ENCODE measurements at places on chromosomes 12 and 14.
A peak's percentile ranks its signal among the peaks of the same experiment; 100 is the strongest.

DNA sequence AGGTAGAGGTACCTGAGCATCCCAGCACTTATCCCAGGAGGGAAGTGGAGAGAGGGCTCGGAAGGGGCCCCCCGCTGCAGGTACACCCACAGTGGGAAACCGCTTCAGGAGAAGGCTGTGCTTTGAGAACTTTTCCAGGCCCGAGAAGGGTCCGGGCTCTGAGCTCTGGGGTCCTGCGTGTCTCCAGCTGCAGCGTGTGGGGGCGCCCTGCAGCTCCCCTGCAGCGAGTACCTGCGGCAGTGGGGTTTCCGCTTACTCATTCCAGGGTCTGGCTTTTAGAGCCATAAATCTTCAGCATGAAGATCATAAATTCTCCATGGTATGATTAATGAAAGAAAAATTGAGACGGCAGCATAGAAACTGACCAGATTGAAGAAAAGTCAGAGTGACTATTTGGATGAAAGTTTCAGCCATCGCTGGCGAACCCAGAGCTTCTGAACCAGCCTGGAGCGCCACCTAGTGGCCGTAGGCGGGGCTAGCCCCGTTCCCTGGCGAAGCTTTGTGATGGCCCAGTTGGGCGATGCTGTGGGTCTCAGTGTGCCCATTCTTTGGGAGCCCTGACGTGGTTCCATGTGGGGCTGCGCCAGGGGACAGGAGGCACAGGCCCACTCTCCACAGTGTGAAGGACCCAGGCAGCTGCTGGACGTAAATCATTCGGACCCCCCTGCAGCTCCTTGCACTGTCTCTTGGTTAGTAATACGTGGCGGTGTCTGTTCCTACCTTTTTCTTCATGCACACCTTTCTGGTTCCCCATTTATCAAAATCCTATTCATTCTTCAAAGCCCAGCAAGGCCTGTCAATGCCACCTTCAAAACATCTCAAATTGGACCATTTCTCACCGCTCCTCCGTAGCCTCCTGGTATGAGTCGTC, 198.2 kb downstream of the TSPAN9 start:
- DNase-seq, result peak; percentile 55

GRCh38 chr14:92704036-92704804, 44.2 kb downstream of the LGMN start:
- peak; percentile 58 for DNase-seq

DNA sequence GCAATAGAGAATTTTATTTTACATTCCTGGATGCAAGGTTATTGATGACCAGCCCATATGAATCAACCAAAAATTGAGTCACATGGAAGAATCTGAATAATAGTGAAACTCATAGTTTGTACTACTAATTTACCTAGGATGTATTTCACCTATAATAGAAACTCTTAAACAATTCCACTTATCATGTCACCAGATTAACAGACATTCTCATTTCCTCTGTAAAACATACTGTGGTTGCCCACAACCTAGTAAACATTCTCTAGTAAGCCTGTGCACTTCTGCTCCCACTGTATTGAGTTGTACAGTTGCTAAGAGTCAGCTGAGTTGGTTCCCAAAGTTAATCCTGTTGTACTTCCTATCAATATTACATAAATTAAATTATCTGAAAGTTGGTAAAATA, 196.6 kb upstream of the TMTC1 start:
- peak; percentile 24 for DNase-seq

GRCh38 chr12:56021889-56022497, 1.1 kb downstream of the IKZF4 start:
- DNase-seq, result no peak

- no peak for DNase-seq
These were observed 694 bp upstream of the PTGES3 start for GRCh38 chr12:56688846-56689109.

DNA sequence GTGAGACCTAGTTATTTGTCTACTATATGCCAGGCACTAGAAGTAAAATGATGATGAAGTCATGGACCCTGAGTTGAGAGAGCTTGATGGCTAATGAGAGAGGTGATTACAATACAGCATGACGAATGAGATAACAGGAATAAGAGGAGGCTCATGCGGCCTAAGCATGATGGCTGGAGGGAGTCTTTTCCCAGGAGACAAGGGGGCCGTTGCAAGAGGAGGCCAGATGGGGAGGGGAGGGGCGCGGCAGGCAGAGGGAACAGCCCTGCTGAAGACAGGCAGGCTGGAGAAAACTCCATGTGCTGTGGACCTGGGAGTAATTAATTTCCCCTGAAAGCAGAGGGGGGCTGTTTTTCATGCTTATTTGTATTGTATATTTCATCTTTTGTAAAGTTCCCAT, 144.7 kb upstream of the RFLNA start:
- no peak for DNase-seq

DNA sequence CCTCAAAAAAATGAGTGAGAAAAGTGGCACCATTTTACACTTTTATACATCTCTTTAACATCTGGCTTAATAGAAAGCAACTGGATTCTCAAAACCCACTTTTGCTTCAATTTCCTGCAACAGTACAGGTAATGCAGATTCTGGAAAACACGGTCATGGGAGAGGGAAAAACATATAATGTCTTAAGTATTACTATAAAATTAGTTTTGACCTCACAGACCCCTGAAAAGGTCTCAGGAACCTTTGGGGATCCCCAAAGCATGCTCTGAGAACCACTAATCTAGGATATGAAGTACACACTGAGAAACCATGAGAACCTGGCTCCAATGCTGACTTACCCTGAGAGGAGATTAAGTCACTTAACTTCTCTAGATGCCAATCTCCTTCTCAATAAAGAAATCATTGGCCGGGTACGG, 64.7 kb downstream of the PPP2R5E start:
- DNase-seq, result peak; percentile 34

DNA sequence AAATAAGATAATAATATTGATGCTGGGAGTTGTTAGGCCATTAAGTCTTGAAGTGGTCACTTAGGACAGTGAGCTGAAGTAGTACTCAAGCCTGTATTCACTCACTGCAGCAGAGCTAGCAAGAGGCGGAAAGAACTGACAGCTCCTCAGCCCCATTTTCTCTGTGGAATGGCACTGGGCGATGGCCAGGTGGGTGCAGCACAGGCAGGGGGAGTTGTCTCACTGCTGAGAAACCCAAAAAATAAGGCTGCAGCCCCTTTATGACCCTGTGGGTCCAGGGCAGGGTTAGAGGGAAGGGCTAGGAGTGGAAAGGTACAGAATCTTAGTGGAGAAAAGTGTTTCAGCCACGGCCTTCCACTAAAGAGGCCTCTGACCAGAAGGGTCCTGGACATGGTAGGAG, 35.5 kb downstream of the PDZRN4 start:
- no peak for DNase-seq

DNA sequence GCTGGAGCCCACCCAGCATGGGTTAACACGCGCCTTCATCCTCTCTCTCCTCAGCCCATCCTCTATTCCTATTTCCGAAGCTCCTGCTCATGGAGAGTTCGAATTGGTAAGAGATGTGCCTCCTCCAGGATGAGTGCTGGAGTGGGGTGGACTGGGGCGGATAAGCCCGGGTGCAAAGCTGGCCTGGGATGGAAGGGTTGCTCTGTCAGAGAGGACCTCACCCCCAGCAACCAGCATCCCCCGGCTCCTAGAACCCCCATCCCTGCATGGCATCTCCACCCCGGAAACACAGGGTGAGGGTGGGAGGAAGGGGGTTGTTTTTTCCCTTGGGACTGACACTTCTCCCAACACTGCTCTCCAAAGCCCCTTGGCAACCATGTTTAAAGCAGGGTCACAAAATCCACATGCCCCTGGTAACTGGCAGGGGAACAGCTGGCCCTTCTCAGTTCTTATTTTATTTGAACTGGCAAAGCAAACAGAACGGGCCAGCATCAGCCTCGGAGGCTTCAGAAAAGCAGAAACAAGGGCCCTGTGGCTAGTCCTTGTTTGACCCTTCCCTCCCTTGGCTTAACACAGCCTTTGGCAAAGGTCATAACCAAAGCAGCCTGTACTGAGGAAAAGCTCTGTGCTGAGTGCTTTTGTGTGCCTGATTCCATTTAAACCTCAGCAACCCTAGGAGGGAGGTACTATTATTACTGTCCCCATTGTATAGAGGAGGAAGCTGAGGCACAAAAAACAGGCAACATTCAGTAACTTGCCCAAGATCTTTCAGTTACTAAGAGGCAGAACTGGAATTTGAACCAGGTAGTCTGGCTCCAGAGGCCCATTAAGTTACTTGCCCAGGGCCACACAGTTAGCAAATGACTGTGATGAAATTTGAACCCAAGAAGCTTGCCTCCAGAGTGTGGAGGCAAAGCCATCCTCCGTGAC, 4.2 kb downstream of the GSTZ1 start:
- DNase-seq, result no peak

- no peak for DNase-seq
These were observed 74.8 kb upstream of the CLMN start for GRCh38 chr14:95394297-95395097.

DNA sequence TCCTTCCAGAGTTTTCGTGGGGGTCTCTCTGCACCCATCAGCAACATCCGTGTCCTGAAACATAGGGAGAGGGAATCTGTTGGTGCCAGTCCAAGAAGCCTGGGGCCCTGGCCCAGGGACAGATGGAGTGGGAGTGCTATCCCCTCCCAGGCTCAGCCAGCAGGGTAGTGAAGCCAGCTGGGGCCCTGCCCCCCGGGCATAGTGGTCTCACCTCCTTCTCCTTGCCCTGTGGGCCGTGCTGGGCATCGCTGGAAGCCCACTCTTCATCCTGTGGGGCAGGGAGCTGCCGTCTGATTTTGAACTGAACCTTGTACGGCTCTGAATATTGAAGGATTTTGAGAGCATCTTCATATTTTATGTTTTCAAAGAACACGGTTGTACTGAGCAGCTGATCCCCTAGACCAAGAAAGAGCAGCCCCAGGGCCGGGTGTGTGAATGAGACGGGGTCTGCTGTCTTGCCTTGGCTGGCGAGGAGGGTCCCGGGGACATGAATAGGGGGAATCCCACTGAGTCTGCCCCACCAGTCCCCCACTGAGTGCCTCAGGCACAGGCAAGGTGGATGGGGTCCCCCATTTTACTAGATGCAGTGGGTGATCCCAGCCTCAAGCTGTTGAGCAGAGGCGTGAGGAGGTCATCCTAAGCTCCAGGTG, 23.3 kb downstream of the AHNAK2 start:
- no peak for DNase-seq

- no peak for DNase-seq
These were observed 936 bp downstream of the TFCP2 start for GRCh38 chr12:51171884-51172514.

DNA sequence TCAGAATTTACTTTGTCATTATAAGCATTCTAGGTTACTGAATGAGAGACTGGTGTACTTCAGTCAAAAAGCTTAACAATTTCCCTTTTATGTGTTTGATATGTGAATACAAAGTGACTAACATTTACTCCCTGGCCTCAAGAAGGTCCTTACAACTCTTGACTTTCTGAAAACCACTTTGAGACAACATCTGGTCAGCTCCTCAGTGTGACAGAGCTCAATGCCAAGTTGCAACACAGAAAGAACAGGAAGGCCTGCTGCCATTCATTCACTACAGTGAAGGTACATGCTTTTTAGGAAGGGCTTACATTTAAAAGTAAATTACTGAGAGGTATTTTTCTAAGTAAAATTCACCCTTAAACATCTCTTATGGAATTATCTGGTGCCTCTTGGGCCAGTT, 2.3 kb upstream of the NAA30 start:
- no peak for DNase-seq

- no peak for DNase-seq
These were observed 18.9 kb upstream of the POC1B start for GRCh38 chr12:89544681-89545184.

DNA sequence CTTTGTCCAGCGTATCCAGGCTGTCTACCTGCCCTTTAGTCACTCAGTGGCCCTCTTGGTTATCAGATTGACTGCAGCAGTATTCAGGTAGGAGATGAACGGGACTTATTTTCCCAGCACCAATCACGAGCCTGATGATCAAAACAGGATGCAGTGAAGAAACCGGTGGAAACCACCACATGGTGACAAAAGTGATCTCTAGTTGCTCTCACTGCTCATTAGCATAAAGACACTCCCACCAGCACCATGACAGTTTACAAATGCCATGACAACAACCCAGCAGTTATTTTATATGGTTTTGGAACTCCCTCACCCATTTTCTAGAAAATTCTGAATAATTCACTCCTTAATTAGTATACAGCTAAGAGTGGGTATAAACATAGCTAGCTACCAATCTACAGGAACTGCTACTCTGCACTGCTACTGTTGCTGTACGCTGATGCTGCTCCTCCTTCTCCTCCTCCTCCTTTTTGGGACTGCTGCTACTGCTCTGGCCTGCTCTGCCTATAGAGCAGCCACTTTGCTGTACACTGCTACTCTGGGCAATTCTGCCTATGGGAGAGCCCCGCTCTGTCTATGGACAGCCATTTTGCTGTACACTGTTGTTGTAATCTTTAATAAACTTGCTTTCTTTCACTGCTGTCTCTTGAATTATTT, 142.5 kb upstream of the SSTR1 start:
- DNase-seq, result no peak

GRCh38 chr14:93274055-93274806, 58.6 kb downstream of the BTBD7 start:
- no peak for DNase-seq

GRCh38 chr14:52179141-52179790, 88.2 kb upstream of the PTGDR start:
- DNase-seq, result no peak

GRCh38 chr12:90253674-90254181, 545.1 kb upstream of the ATP2B1 start:
- DNase-seq, result peak; percentile 97

GRCh38 chr12:52494100-52494499, 1.0 kb upstream of the KRT6A start:
- no peak for DNase-seq

GRCh38 chr14:50000380-50001150, 107.7 kb downstream of the ARF6 start:
- DNase-seq, result peak; percentile 73

GRCh38 chr12:70448371-70448770, 82.3 kb downstream of the KCNMB4 start:
- no peak for DNase-seq

GRCh38 chr12:25866586-25867378, 91.7 kb upstream of the RASSF8 start:
- DNase-seq, result no peak

DNA sequence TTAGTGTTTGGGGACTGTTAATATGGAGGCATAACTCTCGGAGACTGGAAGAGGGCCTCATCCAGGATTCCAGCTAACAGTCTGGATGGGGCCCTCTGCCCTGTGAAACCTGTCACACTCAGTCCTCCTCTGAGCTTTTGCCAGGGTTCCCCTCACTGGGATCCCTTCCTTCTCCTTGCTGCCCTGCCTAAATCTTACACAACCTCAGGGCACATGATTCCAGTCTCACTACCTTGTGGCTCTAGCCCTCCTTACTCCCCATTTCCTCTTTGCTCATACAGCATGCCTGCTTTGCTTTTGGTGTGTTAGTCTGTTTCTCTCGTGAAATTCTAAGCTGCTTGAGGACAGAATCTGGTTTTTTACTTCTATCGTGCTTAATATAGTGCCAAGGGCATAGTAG, 942 bp upstream of the GSG1 start:
- no peak for DNase-seq

GRCh38 chr12:111573476-111573875, 25.6 kb downstream of the ATXN2 start:
- DNase-seq, result no peak

- DNase-seq, result peak; percentile 7
These were observed 904 bp upstream of the MAP4K5 start for GRCh38 chr14:50533241-50533705.
